HTR-8/SVneo (cell line): ENCODE measurements at places on chromosomes 5 and 9.

DNA sequence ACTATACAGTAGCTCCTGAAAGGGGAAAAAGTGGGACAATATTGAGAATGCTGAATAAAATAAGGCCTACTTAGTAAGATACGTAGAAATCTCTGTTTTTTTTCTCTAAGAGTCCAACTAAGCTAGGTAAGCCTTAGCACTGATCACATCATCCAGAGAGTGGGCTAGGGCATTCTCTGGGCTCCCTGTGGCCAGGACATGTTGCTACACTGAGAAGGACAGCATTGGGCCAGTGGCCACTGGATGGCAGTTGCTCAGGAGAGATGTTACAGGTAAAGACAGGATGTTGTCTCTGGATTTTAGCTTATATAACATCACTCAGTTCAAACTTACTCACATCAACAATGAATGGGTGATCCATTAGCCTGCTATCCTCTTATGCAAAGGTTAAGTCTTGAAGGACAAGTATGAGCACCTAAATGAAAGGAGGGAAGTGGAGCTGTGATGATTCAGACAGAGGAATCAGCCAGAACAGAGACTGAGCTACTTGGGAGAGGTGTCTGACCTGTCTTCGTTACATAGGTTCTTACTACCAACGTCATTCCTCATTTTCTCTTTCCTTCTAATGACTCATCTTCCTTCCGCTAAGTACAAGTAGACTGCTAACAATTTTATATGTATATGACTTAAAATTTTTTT is 226.6 kb upstream of the ADCY2 start:
- no peak for DNase-seq

DNA sequence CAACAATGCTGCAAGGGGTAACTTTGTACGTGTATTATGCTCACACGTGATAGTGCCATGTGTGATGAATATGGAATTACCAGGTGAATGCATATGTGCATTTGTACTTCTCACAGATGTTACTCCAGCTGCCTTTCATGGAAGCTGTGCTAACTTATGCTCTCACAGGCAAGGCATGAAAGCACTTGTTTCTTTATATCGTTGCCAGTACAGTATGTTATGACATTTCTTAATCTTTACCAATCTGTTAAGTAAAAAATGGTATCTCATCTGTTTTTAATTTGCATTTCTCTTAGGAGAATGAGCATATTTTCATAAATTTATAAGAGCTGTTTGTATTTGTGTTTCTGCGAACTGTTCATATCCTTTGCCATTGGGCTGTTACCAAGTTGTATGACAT is 311.8 kb upstream of the DMRT1 start:
- no peak for DNase-seq

DNA sequence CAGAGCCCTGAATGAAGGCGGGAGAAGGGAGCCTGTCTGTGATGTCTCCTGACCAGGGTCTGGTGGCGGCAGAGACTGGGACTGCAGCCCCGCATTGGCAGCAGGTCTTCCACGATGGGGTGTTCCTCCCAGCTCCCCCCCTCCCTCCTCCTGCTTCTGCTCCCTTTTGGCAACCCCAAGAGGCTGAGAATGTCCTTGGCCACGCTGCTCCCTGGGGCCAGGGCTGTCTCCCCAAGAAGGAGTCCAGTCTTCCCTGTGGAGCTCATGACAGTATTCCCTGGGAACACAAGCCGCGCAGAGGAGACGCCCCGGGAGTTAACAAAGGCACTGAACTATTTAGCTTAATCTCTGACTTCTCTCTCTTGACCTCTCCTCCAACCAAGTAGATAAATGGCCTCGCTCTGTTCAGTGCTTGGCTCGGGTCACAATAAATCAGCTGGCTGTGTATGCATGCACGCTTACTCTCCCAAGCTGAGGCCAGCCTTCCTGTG is 84.0 kb upstream of the NEURL1B start:
- no peak for DNase-seq

- DNase-seq = no peak
Measured at GRCh38 chr5:151892393-151892792, 32.3 kb downstream of the GLRA1 start.

- no peak for DNase-seq
Measured at GRCh38 chr9:123081824-123082223, 48.4 kb downstream of the GPR21 start.
